Renal cortical epithelial cell (primary cell): ENCODE measurements at places on chromosomes 16 and 17.

DNA sequence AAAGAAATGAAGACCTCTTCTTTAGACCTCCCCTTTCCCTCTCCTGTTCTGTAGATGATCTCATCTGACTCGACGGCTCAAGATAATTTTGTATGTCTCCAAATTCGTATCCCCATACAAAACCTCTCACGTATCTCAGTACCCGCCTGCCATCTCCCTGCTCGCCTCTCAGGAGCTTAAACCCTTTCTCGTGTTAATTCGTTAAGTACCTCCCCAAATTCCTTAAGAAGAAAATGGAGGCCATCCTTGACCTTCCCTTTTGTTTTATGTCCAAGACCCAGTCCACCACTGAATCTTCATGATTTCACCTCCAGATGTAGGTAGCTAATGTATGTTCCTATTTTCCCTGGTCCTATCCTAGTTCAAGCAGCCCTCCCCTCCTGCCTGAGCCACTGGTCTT lies 41.6 kb downstream of the OR3A1 start:
- DNase-seq = no peak

- DNase-seq = peak; percentile 90
These were observed 5.0 kb upstream of the ALDH3A1 start for GRCh38 chr17:19753051-19753509.

- no peak for DNase-seq
These were observed 17.7 kb downstream of the NPRL3 start for GRCh38 chr16:120756-121155.

DNA sequence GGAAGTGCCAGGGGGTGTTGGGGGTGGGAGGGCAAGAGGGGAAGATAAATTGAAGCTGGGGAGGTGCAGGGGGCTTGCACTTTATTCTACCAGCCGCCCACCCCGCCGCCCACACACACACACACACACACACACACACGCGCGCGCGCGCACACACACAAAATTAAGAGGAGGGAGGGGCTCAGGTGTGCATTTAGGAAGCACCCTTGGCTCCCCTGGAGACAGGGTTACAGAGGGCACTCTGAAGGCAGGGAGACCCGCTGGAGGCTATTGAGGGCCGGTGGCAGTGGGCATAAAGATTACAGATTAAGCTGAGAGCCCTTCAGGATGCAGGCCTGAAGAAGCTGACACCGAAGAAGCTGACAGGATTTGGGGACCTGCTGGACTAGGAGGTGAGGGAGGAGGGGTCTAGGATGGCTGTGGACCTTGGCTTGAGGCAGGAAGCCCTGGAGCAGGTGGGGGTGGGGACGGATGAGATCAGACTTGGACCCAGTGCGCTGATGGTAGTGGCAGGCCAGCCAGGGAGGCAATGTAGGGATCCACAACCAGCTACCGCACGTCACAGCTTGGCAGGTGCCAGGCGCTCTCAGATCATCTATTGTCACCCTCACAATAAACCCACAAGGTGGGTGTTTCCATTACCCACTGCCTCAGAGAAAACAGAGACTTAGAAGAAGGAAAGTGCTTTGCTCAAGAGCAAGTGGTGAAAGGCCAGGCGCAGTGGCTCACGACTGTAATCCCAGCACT lies 772 bp upstream of the SAMD14 start:
- no peak for DNase-seq

DNA sequence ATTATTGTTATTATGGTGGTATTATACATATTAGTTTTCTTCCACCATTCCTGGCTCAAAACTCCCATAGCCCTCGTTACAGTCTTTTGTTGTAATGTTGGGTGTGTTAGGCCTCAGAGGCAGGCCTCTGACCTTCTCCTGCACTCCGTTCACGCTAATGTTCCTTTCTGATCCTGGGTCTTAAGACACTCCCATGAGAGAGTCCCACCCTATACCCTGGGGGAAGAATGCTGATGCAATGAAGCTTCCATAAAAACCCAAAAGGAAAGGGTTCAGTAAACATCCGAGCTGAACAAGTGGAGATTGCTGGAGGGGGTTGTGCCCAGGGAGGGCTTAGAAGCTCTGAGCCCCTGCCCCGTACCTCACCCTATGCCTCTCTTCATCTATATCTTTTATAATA lies 141.3 kb upstream of the NETO2 start:
- DNase-seq = peak; percentile 1

GRCh38 chr17:56826611-56827414 lies 6.9 kb downstream of the C17orf67 start:
- DNase-seq = no peak

- no peak for DNase-seq
These were observed 7.6 kb downstream of the NOL11 start for GRCh38 chr17:67725373-67725791.

GRCh38 chr17:28338056-28338768 lies 2.7 kb downstream of the TNFAIP1 start:
- no peak for DNase-seq

GRCh38 chr17:40541060-40541872 lies 24.0 kb downstream of the CCR7 start:
- DNase-seq = no peak

- no peak for DNase-seq
These were observed 671 bp upstream of the FADS6 start for GRCh38 chr17:74893936-74894671.

DNA sequence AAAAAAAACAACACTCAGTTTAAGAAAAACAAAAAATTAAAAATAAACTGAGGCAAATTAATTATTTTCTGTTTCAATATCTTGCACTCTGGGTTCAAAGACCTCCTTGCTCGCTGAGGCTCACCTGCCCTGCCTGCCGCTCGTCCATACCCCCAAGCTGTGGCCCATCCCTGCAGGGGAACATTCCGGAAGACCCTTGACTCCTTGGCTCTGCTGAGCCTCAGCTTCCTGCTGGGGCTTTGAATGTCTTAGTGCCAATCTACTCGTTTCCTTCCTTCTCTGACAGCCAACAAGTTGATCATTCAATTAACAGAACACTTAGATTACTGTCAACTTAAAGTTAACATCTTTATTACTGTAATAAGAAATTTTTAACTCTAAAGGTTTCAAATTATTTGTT lies 24.3 kb downstream of the G6PC1 start:
- no peak for DNase-seq

GRCh38 chr17:72822358-72823023 lies 270.0 kb downstream of the SLC39A11 start:
- DNase-seq = peak; percentile 54

GRCh38 chr17:31677681-31678080 lies 181.4 kb downstream of the COPRS start:
- no peak for DNase-seq

GRCh38 chr16:3071655-3072054 lies 6.2 kb downstream of the IL32 start:
- no peak for DNase-seq

GRCh38 chr16:89606006-89606405 lies 7.4 kb upstream of the DPEP1 start:
- DNase-seq = no peak

GRCh38 chr17:13541032-13541480 lies 60.7 kb downstream of the HS3ST3A1 start:
- DNase-seq = peak; percentile 73

GRCh38 chr17:70238228-70238627 lies 68.9 kb downstream of the KCNJ2 start:
- no peak for DNase-seq

DNA sequence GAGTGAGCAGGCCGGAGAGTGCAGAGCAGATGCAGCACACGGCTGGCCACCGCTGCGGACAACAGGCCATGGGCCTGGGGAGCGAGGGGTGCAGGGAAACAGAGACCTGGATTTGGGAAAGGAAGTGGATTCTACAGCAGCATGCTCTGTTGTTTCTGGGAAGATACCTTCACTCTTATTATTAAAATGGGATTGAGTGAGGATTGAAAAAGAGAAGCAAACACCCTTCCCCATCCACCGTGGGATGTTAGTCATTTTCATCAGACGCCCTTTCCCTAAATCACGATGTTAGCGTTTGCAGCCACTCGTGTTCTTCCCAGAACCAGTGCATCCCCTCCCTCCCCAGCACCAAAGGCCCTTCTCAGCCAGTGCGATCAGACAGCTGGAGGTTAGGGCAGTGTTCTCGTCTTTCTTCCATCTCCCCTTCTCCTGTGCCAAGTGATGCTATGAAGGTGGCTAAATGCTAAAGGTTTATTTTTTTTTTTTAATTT lies 196.5 kb upstream of the CHMP6 start:
- DNase-seq = no peak

DNA sequence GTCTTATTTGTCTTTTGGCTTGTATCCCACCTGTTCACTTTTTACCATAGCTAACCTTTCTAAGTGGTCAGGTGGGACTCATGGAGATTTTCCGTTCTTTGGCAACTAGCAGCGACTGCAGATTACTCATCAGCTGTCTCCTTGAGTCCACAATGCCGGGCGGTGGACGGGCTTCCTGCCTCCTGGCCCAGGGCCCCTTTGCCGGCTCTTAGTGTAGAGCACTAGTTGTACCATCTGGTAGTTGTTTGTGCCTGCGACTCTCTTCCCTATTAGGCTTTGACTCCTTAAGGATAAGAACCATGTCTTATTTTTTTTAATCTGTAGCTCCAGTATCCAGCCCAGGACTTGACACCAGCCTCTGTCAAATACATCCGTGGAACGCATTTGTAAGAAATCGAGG lies 399.9 kb downstream of the WWOX start:
- DNase-seq = no peak

DNA sequence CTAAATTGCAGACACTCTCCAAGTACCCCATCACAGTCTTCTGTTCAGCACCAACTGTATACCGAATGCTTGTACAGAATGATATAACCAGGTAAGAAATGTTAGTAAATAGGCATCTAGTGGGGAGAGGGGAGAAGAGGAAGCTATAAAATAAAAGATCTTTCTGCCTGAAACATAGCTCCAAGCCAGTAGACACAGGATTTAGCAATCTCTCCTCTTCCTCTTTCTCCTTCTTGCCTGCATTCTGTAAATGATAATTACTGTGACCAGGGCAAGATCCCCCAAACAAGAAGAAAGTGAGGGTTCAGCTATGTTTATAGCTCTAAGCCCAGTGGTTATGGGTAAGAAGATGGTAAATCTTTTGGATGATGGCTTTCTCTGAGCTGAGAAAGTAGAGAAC lies 17.9 kb downstream of the ACSM3 start:
- DNase-seq = no peak

DNA sequence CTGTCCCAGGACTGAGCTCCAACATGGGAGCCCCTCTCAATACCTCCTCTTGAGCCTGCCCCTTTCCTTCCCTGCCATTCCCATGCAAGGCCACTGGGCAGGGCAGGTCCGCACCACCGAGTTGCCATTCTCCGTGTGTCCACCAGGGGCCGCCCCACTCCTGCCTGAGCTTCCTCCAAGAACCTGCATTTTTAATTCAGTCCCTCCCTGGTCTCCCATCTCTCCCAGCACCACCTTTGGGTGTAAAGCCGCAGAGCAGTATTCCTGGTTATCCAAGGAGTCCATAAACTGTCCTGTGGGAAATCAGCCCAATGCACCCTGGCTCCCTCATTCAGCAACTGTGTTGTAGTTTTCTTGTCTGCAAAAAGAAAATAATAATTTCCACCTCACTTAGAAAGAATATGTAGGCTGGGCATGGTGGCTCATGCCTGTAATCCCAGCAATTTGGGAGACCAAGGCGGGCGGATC lies 15.9 kb upstream of the ANKRD40CL start:
- DNase-seq = peak; percentile 75

DNA sequence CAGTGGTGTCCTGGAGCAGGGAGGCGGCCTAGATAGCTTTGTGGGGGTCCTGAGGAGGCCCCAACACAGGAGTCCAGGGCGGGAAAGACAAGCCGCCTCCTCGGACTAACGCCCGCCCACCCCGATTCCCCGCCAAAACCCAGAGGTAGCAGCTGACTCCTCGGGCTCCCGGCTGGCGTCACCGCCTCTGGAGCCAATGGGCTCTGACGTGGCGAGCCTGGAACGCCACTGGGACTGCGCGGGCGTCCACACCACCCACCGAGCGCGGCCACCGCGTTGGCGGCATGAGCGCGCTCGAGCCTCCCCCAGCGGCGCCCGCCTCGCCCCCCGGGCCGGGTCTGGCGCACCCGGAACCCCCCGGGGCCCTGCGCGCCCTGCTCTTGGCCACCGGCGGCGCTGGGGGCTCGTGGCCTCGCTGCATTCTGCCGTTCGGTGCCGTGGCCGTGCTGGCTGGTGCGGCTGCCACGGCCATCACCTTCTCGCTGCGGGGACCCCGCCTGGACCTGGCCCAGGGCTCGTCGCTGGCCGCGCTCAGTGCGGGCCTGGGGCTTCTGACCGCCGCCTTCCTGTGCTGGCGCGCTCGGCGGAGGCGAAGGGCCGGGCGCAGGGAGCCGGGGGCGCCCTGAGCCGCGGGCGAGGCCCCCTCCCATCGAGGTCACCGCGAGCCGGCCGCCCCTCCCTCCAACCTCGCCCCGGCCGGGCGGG lies 3.4 kb upstream of the NTN3 start:
- DNase-seq = no peak
